ENCODE measurements at places on chromosomes 6 and 20.
A peak's percentile ranks its signal among the peaks of the same experiment; 100 is the strongest.

DNA sequence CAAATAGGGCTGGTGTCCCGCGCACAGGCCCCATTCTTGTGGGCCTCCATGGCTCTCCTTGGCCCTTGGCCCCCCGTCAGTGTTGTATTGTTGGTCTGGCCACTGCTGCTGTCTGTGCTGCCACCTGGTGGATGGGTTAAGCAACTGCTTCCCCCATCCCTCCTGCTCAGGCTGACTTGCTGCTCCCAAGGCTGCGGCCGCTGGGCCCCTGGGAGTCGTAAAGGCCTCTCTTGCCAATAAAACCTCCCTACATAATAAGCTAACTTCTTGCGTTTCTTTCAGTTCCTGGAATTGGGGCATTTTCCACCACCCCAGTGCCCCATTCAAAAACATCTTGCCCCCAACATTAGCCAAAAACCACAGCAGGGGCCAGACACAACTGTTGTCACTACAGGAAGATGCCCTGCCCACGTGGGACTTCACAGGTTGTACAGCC lies 27.1 kb downstream of the CD83 start:
- peak; percentile 37 for DNase-seq

DNA sequence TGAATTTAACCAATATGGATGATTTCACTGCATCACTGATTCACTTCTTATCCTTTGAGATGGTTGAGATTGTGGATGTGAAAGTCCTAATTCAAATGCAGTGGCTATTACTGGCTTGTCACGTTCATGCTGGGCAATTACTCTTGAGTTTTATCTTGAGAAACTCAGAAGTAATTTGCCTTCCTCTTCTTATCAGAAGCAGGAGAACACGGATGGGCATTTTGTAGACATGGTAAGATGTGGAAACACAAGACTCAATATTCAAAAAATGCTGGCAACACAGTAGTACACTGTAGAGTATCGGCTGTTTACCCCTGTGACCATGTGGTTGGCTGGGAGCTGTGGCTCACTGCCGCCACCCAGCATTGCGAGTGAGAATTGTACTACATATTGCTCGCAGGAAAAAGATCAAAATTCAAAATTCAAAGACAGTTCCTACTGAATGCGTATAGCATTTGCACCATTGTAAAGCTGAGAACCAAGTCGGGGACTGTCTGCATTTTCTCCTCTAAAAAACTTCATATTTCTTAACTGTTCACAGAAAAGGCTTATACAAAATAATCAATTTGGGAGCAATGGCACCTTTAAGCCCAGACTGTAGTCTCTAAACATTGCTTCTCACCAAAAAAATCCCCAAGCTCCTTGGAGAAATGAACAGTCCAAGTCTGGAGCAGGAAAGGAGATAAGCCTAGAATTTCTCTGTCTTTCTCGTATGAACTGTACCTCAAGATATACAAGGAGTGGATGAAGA lies 61.9 kb upstream of the ELOVL5 start:
- peak; percentile 6 for DNase-seq

DNA sequence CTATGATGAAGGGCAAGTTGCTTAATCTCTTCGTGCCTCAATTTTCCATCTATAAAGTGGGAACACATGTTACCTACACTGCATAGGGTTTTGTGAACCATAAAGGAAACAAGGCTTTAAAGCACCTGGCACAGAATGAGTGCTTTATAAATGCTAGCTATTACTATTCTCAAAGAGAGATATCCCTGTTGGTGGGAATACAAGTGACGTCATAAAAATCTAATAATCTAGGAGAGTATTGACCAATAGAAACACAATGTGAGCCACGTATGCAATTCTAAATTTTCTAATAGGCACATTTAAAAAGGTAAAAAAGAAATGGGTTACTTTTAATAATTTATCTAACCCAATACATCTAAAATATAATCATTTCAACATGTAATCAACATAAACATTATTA lies 316.4 kb downstream of the PTPRT start:
- DNase-seq, result no peak

GRCh38 chr6:107740496-107741190 lies 83.5 kb downstream of the SCML4 start:
- no peak for DNase-seq
